KBM-7 (cell line): ENCODE measurements at places on chromosomes 16 and 17.
A peak's percentile ranks its signal among the peaks of the same experiment; 100 is the strongest.

DNA sequence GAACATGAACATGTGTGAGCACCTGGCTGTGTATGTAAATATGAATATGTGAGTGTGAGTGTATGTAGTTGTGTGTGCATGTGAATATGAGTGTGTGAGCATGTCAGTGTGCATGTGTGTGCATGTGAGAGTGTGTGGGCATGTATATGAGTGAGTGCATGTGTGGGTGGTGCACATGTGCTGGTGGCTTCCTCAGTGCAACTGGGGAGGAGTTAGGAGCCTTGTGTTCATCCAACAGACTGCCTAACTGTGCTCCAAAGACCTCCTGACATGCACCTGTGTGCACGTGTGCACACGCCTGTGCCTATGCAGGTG is 1.4 kb downstream of the TMEM235 start:
- no peak for DNase-seq

DNA sequence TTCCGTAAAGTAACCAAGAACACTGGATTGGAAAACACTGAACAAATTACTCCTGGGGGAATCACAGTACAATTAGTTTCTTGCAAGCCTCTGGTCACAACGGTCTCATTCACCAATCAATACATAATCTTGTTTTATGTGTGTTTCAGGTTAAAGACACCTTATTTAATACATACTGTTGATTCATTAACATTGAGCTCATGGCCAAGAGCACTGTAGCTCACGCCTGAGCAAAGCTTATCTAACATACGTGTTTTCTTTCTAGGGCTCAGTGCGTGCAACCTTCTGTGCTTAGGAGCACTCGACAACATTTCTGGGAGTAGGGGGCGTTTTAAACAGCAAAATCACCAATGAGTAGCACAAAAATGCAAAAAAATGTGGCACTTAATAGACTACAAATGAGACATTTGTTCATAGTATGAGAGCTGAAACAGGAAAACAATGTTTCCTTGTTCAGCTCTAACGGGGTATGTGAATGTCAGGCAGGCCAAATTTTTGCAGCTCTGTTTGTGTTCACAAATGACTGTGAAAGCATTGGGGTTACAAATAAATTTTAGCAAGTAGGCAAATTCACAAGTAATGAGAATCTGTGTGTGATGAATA is 206.2 kb downstream of the CNTNAP4 start:
- DNase-seq: no peak

GRCh38 chr17:16419074-16419928 is 3.9 kb downstream of the TRPV2 start:
- peak; percentile 46 for DNase-seq

DNA sequence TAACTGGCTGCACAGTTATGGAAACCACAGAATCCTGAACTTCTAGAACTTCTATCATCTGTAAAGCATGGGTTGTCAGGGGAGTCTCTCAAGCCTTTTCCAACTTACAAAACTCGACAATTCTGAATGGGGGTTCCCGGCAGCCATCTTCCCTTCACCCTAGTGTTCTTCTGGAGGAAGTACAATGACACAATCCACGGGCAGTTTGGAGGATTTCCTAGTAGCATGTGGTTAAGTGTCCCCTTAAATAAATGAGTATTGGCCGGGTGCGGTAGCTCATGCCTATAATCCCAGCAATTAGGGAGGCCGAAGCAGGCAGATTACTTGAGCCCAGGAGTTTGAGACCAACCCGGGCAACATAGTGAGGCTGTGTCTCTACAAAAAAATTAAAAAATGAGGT is 2.1 kb downstream of the SLC16A6 start:
- no peak for DNase-seq

- no peak for DNase-seq
Measured at GRCh38 chr17:66980896-66981295, 16.4 kb downstream of the CACNG4 start.

DNA sequence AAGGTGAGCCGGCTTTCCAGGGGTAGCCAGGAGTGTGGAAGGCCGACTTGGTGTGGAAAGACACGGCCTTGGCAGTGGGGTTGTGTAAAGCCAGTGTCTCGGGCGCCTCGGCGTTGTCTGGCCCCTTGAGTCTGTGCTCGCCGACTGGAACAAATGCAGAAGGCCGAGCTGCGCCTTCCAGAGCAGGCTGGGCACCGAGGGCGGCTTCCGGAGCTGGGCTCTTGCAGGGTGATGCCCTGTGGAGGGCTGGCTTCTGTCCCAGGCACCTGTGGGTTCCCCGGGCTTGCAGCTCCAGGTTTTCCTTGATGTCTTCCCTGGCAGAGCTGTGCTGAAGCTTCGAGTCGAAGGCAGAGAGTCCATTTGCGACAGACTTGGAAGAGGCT is 8.0 kb downstream of the ZNF750 start:
- no peak for DNase-seq

GRCh38 chr17:32516450-32516849 is 29.7 kb downstream of the CDK5R1 start:
- DNase-seq: no peak

DNA sequence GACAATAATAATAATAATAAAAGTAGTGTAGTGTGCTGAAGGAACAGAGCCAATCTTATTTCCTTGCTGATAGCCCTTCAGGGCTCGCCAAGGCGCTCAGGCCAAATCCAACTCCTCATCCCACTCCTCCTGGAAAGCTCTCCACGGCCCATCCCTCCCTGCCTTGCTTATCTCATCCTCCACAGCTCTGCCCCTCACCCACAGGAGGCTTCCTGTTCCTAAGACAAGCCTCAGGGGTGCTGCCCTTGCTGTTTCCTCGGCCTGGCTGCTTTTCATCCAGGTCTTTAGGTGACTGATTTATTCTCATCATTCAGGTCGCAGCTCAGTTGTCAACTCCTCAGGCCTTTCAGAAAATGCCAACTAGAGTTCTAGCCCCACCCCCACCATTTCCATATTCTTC is 11.2 kb downstream of the GTF3C1 start:
- no peak for DNase-seq

DNA sequence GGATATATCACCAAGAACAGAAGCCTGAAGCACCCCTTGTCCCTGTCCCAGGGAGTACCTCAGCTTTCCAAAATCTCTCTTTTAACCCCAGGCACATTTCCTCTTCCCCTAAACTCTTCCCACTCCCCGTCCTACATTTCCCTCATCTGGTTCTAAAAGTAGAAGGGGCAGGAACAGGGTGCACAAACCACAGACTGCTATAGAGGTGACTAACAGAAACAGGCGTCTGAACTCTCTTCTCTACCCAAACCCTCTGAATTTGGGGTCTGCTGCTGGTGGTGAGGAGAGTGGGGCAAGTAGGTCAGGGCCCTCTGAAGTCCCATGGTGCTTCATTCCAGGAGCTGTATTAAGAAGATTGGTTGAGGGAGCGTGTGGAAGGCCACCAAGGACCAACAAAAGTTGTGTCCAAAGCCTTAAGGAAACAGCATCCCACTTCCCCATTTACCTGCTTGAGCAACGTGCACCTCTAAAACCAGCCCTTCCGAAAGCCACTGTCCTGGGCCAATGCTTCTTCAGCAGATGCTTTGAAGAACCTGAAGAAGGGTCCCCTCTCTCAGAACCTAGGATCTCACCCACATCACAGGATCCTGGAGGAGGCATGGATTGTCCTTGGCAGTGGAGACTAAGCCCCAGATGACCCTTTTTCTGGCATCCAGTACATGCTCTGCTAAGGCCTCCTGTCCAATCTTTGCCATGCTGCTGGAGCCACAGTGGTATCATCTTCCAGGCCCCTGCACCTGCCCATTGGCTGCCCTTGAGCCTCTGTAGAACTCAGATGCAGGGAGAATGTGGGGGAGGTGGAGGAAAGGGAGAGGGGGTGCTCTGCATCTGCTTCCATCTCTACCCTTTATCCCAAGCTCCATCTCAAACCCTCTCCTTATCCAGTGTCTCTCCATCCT is 5.7 kb upstream of the NR1D1 start:
- no peak for DNase-seq

- no peak for DNase-seq
Measured at GRCh38 chr16:89138843-89139520, 32.6 kb upstream of the CDH15 start.

GRCh38 chr16:62036802-62037135 is 531 bp upstream of the CDH8 start:
- DNase-seq: no peak

DNA sequence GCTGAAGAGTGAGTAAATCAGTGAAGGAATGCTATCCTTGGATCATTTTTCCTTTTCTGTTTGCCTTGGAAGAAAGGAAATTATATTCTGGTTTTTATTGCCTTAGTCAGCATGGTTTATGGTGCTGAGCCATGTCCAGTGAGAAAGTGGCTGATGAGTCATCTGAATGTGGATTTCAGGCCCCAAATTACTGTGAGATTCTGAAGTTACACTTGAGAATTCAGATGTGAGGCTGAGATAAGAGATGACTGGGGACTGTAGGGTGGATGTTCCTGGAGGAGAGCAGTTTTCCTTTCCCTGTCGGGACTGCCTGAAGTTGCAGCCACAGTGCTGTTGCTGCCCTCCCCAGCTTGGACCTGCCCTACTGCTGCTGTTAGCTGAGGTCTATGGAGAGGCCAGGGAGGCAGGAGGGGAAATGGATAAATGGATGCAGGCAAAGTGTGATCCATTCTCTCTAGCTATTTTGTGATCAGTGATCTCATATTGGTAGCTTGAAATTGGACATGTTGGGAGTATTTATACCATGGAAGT is 4.2 kb upstream of the MAP3K14 start:
- peak; percentile 55 for DNase-seq

GRCh38 chr16:81657781-81658180 is 121.3 kb upstream of the PLCG2 start:
- no peak for DNase-seq
